ENCODE measurements at places on chromosomes 2 and 18. TPM values are rescaled to one million over a fixed set of nuclear protein-coding genes. Genes with fewer than 3 reads are reported as not detected.
A peak's percentile ranks its signal among the peaks of the same experiment; 100 is the strongest.

GRCh38 chr2:69465513-69466456 is 28.6 kb upstream of the NFU1 start:
- DNase-seq: no peak

Gene MPHOSPH10
- total RNA-seq: 17.9 TPM

DNA sequence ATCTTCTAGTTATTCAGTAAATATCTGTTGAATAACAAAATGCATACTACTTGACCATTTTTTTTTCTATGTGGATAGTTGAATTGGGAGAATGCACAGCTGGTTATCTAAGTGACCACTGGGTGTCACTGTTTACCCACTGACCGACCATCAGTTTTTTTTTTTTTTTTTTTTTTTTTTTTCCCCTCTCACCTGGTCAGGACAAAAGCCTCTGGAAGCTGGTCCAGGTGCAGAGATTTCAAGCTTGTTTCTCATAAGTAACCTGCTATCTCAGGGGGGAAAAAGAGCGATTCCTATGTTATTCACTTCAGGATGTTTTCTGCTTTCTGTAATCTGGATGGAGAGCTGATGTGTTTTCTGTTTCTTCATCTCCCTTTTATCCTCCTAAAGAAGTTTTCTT is 256.0 kb downstream of the DCDC2C start:
- peak; percentile 16 for DNase-seq

GRCh38 chr2:200122683-200123082 is 167.3 kb downstream of the MAIP1 start:
- no peak for DNase-seq

- no peak for DNase-seq
These were observed 140.4 kb downstream of the CELF4 start for GRCh38 chr18:37425222-37425621.

Gene MBP
- total RNA-seq: 14.1 TPM

- DNase-seq: no peak
These were observed 53.1 kb downstream of the MTCL1 start for GRCh38 chr18:8758466-8758865.

- no peak for DNase-seq
These were observed 1489.7 kb downstream of the LRP1B start for GRCh38 chr2:140641163-140641562.

GRCh38 chr2:234671716-234672115 is 174.8 kb upstream of the ARL4C start:
- no peak for DNase-seq

- no peak for DNase-seq
These were observed 367.4 kb upstream of the CDH20 start for GRCh38 chr18:60965856-60966255.

- DNase-seq: no peak
These were observed 81.5 kb upstream of the FZD7 start for GRCh38 chr2:201952187-201952586.

Gene GPR55
- total RNA-seq: not detected

GRCh38 chr2:202774104-202774503 is 97.5 kb downstream of the ICA1L start:
- DNase-seq: no peak

Gene BOLL
- total RNA-seq: not detected

DNA sequence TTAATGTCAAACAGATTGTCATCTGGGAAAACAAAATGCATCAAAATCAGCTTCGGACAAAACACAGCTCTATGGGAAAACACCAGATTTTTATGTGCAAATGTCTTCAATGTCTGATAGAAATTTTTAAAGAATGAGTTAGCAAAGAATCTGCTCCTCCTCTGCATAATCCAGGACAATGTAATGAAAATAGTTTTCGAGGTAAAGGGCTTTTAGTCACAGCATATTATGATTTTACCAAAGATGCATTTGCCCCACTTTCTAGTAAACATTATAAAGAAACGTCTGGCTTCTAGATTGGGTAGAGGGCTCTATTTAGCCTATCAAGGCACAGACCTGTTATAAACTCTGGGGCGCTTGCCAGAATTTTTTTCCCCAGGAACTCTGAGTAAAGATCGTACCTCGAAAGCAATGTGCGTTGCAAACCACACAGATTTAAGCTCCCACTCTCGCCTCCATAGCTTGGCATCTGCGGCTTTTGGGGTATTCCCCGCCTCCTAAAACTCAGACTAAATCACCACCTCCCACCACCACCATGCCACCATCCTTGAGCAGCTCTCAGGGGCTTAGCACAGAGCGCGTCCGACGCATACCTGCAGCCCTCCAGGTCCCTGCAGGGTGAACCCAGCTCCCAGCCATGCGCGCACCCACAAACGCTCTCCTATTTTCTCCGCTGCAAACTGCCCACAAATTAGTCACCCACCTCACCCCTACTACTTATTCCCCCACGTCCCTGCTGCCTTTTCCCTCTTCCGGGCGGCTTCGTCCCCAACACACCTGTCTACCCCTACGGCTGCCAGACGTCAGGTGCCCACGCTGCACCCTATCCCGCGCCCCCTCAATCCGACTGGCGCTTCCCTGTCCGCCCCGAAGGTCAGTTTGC is 829 bp downstream of the ACVR1C start:
- DNase-seq: no peak

Gene HOXD8
- total RNA-seq: 14.2 TPM

GRCh38 chr18:35609236-35609635 is 27.7 kb downstream of the GALNT1 start:
- no peak for DNase-seq

GRCh38 chr2:62016957-62017356 is 111.5 kb downstream of the COMMD1 start:
- DNase-seq: no peak

Gene ADD2
- 0.47 TPM for total RNA-seq

Gene NYAP2
- total RNA-seq: not detected

DNA sequence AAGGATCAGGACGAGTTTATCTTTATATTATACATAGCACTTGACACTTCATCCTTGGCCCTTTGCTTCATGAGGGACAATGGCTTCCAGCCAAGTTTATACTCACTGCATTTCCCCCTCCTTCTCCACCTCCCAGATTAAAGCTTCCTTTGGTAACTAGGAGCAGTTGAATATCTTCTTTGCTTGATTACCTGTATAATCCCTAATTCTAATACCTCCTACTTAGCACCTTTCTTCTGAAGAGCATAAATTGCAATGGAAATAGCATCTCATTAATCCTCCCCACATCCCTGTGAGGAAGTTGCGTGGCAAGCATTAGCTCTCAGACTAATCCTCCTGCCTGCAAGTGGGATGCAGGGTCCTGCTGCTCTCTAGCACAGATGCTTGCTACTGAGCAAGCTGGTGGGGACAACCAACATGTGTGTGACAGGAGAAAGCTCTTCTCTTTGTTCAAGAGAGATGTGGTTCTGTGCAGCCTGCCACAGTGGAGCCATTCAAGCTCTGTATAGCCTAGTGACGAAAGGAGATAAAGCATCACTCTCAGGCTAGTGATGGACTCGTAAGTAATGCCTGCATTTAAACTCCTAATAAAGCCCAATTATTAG is 19.1 kb downstream of the KLHL14 start:
- no peak for DNase-seq

Gene NOL4
- 0.05 TPM for total RNA-seq

DNA sequence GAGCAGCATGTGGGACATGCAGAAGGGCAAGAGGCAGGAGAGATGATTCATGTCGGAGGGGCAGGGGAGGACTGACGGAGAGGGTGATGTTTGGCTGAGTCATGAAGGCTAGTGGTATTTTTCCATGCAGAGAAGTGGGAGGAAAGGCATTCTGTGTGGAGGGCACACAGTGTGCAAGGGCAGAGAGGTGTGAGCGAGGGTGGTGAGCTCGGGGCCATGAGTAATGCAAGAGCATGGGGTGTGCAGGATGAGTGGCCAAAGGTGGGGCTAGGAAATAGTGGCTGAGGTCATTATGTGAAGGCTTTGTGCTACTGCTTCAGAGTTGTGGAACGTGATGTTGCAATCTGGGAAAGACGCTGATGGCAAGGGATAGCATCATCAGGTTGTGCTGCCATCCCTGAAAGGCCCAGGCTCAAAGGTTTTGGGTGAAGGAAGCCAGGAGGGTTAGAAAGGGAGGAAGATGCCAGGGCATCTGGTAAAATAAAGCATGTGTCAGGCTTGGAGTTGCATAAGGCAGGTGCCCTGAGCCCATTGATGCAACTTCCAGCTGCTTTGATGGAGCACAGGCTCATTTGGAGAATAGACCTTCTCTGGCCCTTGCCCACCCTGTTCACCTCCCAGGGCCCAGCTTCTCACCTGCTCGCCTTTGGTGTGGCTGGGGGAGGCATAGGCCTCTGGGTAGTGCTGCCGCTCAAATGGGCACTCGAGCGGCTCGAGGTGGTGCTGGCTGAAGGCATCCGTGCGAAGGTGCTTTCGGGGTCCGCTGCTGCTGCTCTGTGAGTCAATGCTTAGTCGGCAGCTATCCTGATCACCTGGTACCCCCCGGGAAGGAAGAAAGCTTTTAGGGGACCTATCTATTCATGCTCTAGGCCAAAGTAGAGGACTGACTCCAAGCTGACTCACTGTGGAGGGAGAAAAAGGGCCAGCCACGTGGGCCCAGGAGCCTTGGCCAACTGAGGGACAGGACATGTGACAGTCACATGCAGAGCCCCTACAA is 37.5 kb downstream of the PAX8 start:
- DNase-seq: peak; percentile 77

DNA sequence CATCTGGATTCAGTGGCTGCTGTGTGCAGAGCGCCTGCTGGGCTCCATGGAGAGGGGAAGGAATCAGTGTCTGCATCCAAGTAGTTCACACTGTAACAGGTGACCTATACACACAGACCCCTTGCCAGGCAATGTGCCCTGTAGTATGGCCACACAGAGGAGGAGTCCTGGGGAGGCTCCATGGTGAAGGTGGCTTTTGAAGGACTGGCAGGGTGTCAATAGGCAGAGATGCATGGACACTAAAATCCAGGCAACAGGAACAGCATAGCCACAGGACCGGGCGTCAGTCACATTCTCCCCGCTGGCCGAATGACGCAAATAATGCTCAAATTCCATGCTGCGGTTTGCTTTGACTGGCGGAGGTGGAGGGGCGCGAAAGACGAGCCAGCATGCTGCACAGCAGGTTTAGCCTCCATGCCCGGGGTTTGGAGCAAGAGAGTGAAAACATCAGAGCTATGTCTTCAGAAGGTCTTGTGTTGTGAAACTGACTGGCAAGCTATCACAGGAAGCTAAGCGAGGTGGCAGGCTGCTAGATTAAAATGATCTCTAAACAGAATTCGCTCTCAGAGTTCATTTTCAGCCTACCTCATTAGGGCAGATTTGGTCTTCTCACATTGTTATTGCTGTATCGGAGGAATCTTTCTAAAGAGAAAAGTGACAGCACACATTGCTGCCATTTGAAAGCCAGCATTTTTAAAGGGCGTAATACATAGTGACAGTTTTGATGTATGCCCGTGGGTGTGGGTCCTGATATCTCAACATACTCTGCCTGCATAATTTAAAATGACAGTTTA is 1.2 kb upstream of the CHMP1B start:
- no peak for DNase-seq

Gene CTIF
- 55.4 TPM for total RNA-seq

Gene CCDC74A
- total RNA-seq: 19.8 TPM

GRCh38 chr2:25936889-25937545 is 45.3 kb downstream of the KIF3C start:
- DNase-seq: no peak

Gene ARHGEF33
- 0.19 TPM for total RNA-seq

DNA sequence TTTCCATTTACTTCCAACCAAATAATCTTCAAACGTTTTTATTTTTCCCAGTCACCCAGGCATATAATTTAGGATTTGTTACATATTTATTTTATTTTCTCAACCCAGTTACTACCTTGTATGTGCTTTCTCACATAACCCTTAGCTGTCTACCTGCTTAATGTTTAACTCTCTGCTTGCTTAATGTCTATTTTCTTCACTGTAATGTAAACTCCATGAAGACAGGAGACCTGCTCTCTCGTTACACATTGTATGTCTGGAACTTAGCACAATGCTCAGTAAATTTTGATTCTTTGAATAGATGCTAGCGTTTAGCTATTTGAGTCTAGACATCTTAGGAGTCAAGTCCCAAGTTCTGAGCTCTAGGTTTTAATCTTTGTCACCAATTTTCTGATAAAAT is 70.2 kb downstream of the RBBP8 start:
- DNase-seq: no peak

DNA sequence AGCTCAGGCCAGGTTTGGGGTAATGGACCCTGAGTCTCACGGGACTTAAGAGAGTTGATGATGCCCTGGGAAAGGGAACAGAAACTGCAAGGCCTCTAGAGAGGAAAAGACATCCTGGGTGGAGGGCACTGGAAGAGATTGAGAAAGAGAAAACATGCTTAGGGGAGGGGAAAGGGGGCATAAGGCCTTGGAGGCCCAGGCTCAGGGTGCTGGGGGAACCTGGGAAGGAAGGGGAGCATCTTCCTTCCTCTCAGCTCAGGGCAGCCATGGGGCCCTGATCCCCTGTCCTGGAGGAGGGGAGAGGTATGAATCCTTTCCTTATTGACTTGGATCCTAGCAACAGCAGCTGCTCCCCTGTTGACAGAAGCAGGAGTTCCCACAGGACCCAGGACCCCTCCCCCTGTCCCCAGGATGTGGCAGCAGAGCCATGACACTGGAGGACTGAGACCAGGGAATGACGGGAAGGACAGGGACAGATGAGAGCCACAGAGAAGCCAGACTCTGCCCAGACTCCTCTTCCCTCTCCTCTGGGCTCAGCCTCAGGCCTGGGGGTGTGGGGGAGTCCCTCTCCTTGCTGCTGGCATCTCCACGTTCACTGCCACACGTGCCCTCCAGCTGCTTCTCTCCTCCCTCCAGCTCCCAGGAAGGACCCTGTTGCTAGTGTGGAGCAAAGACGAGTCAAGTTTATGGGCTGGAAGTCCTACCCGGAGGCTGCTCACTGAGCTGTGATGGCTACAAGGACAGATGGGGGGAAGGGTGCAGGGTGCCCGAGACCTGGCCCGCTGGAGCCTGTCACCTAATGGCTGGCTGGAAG is 815 bp downstream of the GPBAR1 start:
- DNase-seq: no peak

DNA sequence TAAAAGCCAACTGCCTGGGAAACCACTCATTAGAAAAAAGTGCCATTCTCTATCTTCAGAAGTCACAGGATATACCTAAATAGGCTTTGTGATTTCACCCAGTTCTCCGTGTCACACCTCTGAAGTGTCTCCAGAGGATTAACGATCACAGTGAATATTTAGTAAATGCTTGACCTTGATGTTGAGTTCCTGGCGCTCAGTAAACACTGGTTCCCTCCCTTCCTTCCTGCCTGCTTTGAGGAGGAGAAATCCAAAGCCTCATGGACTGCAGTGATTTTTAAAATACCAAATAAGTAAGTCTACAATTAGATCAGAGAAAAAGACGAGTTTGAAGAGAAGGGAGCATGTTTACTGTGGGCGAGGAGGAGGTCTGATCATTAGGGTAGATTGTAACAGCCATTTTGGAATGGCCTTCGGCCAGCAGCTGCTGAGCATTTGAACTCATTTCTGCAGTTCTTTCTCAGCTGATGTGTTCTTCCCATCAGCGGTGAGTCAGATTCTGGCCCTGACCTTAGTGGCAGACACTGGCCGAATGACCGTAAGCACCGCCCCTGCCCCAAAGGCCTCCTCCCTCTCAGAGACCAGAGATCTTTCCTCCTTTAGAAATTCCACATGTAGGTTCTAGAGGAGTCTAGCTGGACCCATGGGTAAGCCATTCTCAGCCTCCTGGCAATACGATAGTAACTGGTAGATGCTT is 62.1 kb upstream of the SLC16A14 start:
- DNase-seq: peak; percentile 45

- DNase-seq: no peak
These were observed 173.8 kb upstream of the BCL2L11 start for GRCh38 chr2:110946902-110947301.

- DNase-seq: no peak
These were observed 94.2 kb downstream of the ALPK2 start for GRCh38 chr18:58534535-58535301.

Gene IL37
- not detected for total RNA-seq

Gene LONRF2
- total RNA-seq: 0.19 TPM

All from glomerular endothelial cell (primary cell).